ENCODE measurements at places on chromosomes 2 and 18. TPM values are rescaled to one million over a fixed set of nuclear protein-coding genes. Genes with fewer than 3 reads are reported as not detected.

GRCh38 chr2:86285571-86285970 lies 51.9 kb downstream of the REEP1 start:
- DNase-seq = no peak

DNA sequence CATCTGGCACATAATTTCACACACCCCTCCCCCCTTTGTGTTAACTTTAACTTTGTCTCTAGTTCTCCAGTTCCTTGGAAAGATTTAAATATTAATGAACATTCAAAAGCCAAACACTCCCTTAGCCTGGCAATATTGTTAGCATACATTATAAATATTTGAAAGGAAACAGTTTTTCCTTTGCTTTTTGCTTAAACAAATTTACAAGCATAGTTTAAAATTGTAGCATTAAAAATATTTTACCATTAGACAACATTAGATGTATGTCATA lies 113.1 kb upstream of the SLC38A11 start:
- DNase-seq = no peak

DNA sequence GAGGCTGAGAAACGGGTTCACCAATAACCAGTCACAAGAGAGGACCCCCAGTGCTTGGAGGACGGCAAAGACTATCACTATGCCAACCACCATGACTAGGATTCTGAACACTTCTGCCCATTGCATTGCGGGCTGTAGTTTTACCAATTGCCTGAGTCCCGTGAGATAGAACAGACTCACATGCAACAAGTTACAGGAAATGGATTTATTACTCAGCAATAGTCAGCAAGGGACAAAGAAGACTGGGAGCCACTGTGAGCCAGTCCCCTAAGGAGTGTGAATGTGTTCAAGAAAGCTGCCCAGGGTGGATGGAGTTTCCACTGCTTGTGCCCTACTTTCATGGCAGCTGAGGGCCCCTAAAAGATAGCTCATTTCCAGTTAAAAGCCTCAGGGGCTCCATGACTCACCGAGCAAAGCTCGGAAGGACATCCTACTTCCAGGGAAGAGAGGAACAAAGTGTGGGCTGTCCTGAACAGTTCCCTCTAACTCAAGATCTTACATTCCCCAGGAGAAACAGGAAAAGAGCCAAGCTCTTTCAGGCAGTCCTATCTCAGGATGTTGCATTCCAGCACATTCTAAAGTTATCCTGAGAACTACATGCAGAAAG lies 54.4 kb downstream of the SLC4A3 start:
- peak; percentile 28 for DNase-seq

- no peak for DNase-seq
Measured at GRCh38 chr2:71797035-71797810, 343.9 kb downstream of the DYSF start.

COL5A2 gene
- 34.9 TPM for total RNA-seq

DNA sequence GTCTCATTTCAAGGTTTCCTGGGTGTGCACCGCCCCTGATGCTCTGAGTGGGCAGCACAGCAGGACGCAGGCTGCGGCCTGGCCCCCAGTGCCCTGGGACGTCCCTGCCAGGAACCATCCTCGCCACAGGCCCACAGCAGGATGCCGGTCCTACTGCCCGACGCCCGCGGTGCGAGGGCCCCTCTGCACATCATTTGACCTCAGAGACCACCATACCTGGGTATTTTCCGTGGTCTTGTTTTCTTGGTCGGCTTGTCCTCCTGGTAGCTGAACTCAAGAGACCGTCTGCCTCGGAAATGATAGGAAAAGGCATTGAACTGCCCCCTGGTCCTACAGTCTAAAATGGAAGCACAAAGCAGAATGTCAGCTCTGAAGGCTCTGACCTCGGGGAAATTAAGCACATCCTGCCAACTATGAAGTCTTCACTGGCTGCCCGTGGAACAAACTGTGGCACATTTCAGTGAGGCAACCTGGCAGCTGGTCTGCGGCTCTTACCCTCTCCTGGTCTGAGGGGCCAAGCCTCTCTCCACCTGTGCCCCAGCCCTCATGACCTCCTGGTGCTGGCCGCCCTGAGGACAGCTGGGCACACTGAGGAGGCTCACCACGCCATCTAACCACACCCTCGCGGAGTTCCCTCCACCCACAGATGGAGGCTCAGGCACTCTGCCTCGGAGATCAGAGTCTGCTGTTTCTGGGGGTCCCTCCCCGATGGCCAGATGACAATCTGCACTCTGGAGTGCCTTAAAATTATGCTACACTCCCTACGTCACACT lies 105.0 kb downstream of the PXDN start:
- no peak for DNase-seq

LRRTM1 gene
- total RNA-seq = not detected

All from Daoy (cell line).